Stimulated activated CD4-positive, alpha-beta T cell treated with anti-CD3 and anti-CD28 coated beads, TNF-alpha, amount 100 ng/mL, for 4 hours (primary cell): ENCODE measurements at places on chromosomes 2 and 18.

DNA sequence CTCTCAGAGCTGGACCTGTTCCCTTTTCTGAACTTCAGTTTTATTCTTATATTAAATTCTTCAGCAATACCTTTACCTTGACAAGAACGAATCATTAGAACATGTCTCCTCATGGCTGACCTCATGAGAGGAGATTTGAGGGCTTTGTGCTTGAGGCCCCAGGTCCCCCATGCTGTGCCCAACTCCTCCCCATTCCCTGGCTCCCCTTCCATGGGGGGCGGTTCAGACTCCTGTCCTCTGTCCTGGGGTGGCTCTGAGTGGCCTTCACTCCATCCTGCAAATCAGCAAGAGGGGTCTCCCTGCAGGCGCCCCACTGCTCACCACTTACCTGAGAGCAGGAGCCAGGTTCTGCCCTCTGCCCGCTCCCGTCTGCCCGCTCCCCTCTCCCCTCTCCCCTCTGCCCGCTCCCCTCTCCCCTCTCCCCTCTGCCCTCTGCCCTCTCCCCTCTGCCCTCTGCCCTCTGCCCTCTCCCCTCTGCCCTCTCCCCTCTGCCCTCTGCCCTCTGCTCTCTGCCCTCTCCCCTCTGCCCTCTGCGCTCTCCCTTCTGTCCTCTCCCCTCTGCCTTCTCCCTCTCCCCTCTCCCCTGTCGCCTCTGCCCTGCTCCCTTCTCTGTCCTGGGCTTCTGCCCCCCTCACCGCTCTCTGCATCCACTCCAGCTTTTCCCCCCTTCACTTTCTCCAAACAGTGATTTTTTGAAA lies 98.7 kb upstream of the ALKAL2 start:
- no peak for DNase-seq

GRCh38 chr2:61469424-61470121 lies 1.3 kb downstream of the USP34 start:
- DNase-seq, result no peak

DNA sequence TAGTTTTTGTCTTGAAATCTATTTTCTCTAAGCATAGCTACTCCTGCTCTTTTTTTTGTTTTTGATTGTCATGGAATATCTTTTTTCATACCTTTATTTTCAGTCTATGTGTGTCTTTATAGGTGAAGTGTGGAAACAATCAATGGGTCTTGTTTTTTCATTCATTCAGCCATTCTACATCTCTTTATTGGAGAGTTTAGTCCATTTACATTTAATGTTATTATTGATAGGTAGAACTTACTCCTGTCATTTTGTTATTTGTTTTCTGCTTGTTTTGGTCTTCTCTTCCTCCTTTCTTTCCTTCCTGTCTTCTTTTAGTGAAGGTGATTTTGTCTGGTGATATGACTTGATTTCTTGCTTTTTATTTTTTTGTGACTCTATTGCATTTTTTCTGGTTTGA lies 17.8 kb downstream of the IL1RL2 start:
- DNase-seq, result no peak

DNA sequence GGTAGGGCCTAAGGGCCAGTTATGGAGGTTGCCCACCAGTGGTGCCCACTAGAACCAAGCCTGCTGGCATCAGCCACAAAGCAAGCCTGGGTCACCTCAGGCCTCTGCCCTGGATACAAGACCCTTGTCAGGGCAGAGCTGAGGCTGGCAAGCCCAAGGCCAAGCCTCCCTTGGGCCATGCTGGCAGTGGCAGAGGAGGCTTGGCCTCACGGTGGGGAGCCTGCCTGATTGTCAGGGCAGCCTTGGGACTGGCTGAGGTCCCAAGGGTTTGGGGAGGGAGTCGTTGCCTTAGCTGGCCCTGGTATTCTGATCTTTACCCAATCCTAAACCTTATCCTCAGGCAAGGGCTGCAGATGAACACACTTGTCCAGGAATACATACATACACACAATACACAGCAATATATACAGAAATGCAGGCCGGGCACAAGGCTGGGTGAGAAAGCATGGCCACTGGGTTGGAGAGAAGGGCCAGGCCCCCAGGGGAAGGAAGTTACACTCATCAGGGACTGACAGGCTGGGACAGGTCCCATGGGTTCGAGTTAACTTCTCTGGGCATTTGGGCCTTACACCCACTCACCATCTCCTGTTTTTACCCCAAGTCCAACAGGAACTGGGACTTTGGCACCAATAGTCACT lies 21.0 kb downstream of the CCT7 start:
- no peak for DNase-seq

GRCh38 chr2:10631405-10631804 lies 58.4 kb downstream of the NOL10 start:
- no peak for DNase-seq

DNA sequence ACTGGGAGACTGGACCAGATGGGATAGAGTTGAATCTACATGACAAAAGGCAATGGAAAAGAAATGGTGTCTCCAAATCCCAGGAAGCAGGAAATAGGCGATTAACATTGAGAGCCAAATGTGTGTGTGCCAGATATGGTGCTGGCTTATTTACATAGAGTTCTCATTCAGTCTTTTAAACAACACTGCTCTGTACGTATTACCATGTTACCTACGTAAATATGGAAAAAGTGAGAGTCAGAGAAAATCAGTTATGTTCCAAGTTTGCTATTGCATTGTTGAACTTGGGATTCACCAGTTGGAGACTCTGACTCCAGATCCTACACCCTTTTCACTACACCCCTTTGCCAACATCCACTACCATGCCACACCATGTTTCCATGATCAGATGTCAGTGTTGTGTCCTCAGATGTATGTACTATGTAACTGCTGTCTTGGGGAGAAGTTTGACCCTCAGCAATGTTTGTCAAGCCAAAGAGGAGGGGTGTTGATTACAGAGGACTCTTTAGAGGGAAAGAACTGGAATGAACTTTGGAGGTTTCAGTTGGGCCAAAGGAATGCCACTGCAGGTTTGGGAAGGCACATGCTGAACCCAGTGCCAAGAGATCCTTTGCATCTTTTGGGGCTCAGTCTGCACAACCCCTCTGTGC lies 19.6 kb upstream of the GREB1 start:
- DNase-seq, result no peak

GRCh38 chr2:189210250-189211087 lies 30.9 kb upstream of the COL5A2 start:
- no peak for DNase-seq

DNA sequence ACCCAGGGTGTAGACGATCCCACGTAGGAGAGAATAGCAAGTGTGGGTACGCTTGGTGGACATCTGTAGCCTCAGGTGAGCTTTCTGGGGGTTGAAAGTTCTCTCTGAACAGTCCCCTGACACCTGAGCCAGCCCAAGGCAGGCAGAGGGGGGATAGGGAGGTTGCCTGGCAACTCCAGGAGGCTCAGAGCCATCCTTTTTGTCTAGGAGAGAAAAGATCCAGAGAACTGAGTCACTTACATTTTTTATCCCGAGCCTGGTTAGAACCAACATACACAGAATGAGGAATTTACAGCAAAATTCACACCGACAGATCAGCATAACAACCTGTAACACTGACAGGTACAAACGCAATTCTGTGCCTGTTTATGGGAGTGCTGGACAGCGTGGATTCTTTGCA lies 113.2 kb downstream of the SH3BP4 start:
- DNase-seq, result no peak

- no peak for DNase-seq
Measured at GRCh38 chr2:28080911-28081310, 190.4 kb downstream of the BABAM2 start.

DNA sequence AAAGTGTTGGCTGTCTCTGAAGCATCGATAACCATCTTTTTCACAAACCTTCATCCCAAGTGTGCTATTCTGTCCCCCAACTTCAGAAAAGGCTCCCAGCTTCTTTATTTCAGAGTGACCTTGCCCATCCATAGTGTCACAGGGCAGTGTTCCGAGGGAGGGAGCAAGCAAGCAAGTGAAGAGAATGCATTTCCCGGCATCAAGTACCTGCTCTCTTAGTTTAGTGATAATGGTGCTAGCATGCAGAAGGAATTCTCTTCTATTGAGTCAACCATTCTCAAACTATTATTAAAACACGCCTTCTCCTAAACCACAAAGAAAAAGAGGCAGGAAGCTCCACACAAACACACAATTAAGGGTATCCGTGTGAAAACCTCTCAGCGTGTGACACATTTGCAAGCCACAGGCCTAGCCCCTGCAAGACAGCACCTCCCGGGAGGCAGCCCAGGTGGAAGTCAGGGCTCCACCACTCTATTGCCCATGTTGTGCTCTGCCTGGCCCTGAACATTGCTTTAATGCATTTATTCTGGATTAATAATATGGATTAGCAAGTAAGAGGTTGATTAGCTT lies 504.9 kb downstream of the GALR1 start:
- no peak for DNase-seq

DNA sequence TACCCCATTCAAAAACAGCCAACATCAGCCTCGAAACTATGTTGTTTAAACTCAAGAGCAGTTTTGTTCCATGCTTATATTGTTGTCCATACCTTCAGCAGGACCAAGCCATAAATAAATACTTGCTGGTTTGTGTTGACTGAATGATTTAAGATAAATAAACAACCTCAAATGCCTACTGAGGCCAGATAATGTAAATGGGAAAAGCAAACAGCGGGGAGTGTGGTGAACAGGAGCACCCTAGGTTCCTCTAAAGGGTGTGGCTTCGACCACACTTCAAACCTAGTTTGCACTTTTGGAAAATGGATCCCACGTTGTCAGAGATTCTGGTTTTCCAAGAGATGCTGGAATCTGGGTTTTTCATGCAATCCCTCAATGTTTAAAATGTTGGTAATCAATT lies 1.7 kb upstream of the PMAIP1 start:
- DNase-seq, result no peak

GRCh38 chr2:1866402-1867111 lies 122.2 kb upstream of the PXDN start:
- no peak for DNase-seq

GRCh38 chr2:126748929-126749518 lies 93.1 kb downstream of the GYPC start:
- no peak for DNase-seq

- DNase-seq, result no peak
Measured at GRCh38 chr2:10260130-10260529, 42.6 kb upstream of the HPCAL1 start.

DNA sequence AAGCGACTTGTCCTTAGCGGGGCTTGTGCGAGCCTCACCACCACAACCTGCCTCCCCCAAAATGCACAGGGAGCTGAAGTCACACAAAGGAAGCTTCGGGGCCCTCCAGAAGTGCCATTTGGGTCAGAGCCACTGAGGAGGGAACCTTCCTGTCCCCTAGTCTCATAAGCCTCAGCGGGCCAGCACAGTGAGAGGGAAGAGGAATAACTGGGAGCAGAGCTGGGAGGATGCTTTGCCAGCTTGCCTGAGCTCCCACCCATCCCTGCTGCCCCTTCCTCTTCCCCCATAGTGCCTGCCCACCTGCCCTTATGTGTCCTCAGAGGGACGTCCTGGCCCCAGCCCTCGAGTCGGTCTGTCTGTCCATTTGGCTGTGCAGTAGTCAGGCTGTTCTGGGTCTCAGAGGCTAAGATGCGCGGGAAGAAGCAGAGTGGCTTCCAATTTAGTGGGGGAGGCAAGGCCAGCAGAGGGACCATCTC lies 51.8 kb upstream of the GPR17 start:
- no peak for DNase-seq

GRCh38 chr18:75923169-75923568 lies 495.7 kb upstream of the SMIM21 start:
- no peak for DNase-seq

GRCh38 chr2:61135510-61135909 lies 26.5 kb upstream of the C2orf74 start:
- no peak for DNase-seq

DNA sequence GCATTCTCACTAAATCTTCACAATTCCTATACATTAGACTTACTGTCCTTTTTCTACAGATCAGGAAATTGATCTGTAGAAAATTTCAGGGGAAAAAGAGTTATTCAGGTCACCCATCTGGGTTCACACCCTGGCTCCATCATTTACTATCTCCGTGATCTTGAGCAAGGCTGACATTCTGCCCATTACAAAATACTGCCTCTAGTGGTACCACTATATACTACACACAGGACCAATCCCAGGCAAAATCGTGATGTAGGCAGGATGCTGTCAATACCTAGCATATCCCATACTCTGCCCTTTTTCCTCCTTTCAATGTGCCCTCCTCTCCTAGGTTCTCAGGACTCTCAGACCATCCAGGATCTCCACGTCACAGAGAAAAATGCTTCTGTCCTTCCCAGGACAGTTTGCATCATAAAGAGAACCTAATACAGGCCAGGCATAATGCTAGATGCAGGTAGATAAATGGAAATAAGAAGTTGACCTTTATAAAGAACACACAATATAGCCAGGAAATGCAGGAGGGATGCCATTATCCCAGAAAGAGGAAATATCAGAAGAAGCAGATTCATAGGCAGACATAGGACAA lies 101.9 kb downstream of the CDH20 start:
- DNase-seq, result no peak

DNA sequence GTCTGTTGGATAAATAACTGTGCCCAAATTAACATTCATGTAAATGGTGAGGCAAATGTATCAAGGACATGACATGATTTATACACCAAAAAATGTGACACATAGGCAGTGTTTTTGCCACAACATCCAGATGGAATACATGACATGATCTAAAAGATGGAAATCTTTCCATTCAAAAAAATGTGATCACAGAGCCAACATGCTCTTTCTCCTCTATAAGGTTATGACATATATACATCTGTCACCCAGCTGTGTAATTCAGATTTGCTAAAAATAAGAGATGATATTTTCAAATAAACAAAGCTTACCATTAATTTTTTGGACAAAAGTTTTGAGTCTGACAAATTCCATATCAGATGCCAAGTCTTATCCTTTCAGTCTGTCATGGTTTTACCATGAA lies 95.5 kb upstream of the COL3A1 start:
- DNase-seq, result no peak

GRCh38 chr18:44838971-44839666 lies 158.4 kb downstream of the SETBP1 start:
- peak; percentile 44 for DNase-seq

DNA sequence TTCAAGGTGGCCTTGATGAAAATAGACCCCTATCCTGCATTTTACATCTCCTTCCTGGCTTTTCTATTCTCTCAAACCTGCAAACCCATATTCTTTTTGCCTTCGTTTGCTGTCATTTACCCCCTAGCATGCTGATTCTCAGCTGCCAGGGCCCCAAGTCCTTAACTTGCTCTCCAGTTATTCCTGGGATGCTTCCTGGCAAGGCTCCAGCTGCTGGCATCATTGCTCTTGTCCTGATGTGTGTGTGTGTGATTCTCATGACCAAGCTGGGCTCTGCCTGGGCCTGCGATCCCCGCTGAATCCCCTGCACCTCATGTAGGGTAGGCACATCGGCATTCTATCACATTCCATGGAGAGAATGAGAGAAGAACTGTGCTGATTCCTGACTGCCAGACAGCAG lies 11.9 kb downstream of the NPAS2 start:
- no peak for DNase-seq

DNA sequence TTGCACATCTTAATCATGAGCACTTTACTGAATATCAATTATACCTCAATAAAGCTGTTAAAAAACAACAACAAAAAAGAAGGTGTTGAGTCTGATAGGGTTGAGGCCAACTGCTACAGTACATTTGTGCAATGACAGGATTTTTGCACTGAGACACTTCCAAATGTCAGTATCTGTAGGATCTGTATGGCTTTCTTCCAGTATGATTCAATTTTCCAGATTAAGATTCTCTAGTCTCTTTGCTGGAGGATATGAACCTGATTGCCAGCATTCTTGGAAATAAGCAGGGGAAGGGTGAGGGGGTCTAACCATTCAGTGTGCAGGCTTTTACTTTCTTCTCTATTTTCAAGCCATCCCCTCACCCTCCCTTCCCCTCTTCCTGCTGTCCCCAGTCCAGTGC lies 85.1 kb downstream of the SEMA4F start:
- no peak for DNase-seq

- no peak for DNase-seq
Measured at GRCh38 chr2:235725016-235725489, 231.2 kb downstream of the AGAP1 start.

GRCh38 chr18:31213641-31214040 lies 51.0 kb upstream of the DSC1 start:
- DNase-seq, result no peak
